D721Med (cell line): ENCODE measurements at places on chromosomes 6 and 20.

DNA sequence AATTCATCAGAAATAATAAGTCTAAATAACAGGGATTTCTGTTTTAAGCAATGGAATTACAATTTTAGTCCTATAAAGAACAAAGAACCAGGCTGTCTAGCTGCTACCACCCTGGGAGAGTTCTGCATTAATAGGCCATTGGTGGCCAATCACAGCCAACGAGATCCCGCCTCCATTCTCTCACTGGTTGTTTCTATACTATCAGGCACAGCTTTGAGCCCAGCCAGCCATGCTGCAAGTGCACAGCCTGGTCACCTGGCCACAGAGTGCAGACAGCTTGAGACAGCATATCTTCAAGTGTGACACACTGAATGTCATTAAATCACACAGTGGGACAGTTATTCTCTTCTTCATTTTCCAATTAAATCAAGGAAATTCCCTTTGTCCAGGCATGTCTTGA lies 16.1 kb upstream of the RAB22A start:
- DNase-seq, result no peak

DNA sequence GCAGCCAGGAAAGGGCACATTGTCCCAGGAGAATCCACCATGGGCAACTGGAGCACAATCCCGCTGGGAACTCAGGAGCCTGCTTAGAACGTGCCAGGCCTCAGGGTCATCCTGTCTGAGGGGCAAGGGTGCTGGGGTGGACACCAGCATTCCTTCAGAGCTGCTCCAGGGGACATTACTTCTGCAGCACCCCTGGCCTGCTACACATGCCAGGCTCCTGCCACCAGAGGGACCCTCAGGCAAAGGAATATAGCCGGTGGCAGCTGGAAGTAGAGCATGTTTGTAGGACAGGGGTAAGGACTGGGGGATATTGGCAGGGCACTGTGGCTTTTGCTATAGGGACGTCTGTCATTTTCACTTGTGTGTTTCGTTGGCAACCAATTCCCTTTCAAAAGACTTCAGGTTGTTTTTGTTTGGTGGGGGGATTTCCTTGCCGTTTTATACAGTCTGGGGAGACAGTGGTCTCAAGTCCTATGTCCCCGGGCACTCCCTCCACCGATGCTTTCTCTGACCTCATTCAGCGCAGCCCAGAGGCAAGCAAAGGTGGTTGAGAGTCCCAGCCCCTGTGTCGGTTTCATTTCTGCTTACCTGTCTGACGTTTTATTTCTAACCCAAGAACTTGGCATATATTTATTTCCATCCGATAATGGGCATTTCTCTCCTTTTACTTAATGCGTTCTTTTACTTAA lies 130.8 kb downstream of the JPH2 start:
- no peak for DNase-seq

- DNase-seq, result no peak
Measured at GRCh38 chr6:142786476-142786875, 158.5 kb downstream of the HIVEP2 start.

GRCh38 chr20:22630701-22631100 lies 46.3 kb upstream of the FOXA2 start:
- no peak for DNase-seq

DNA sequence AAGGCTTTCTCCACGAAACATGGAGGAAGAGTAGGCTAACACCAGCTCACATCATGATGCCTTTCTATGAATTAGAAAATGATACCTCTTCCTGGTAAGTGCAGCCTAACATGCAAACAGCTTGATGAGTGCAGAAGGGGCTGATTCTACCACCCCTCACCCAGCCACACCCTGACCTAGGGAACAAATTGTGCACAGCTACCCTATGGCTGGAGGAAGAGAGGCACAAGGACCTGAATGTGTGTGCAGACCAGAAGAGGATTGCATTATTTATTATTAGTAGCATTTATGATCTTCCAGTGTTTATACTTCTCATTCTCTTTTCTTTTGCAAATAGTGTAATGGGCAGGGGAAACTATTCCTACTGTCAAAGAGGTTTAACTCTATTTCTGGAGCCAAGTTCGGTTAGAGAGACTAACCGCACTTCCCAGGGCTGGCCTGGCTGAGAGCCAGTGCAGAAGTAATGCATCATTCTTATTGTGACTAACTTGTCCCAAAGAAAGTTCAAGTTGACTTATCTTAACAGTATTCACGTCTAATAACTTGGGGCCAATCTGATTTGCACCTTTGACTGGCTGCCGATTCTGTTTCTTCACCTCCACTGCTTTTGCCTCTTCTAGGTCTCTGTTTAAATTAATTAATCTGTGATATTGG lies 237.5 kb downstream of the CD83 start:
- no peak for DNase-seq

GRCh38 chr6:149922642-149923326 lies at the start of gene RAET1G:
RAET1G (minus strand) TSS chr6:149923121; CDS start chr6:149923010, 111 bp downstream.
- peak; percentile 65 for DNase-seq

DNA sequence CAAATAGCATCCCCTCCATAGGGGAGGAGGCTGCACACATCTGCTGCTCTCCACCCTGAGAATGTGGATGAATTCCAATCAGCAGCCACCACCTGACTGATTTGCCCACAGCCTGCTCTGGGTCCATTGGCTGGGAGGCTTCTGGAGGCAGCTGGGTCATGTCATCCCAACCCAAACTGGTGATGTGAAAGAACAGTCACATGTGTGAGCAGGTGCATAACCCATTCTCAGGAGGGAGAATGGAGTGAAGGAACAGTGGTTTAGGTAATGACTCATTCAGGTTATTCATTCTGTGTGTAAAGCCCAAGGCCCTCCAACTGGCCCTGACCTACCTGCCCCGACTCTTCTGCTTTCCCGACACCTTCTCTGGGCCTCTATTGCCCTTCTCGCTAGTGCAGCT lies 90.9 kb upstream of the GCM1 start:
- DNase-seq, result no peak

DNA sequence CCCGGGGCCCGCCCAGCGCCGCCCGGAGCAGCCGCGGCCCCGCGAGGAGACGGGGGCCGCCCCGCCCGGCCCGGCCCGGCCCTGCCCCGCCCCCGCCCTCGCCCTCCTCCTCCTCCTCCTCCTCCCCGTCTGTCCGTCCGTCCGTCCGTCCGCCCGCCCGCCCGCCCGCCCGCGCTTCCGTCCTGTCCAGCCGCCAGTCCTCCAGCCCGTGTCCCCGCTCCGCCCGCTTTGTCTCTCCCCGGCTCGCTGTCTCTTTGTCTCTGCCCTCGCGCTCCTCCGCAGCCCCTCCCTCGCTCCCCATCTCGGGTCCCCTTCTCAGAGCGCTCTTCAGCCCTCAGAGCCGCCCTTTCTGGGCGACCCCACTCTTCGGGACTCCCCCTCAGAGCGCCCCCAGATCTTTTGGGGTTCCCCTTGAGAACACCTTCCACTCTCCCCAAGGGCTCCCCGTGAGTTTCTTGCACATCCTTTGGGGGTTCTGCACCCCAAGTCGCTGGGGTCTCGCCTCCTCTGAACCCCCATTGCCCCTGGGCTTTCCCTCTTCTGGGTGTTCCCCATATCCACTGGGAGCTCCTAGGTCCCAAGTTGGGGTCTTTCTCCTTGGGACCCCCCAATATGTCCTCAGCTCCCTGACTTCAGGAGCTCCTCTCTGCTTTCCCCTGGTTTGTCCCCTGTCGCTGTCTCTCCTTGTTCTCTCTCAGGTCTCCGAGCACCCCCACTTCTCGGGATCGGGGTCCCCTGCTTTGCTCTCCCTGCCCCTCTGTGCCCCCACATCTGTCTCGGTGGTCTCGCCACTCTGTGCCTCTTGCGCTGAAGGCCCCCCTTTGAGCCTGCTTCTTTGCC lies 79.5 kb upstream of the MYL9 start:
- DNase-seq, result no peak

GRCh38 chr6:68738039-68738438 lies 103.0 kb downstream of the ADGRB3 start:
- DNase-seq, result no peak

DNA sequence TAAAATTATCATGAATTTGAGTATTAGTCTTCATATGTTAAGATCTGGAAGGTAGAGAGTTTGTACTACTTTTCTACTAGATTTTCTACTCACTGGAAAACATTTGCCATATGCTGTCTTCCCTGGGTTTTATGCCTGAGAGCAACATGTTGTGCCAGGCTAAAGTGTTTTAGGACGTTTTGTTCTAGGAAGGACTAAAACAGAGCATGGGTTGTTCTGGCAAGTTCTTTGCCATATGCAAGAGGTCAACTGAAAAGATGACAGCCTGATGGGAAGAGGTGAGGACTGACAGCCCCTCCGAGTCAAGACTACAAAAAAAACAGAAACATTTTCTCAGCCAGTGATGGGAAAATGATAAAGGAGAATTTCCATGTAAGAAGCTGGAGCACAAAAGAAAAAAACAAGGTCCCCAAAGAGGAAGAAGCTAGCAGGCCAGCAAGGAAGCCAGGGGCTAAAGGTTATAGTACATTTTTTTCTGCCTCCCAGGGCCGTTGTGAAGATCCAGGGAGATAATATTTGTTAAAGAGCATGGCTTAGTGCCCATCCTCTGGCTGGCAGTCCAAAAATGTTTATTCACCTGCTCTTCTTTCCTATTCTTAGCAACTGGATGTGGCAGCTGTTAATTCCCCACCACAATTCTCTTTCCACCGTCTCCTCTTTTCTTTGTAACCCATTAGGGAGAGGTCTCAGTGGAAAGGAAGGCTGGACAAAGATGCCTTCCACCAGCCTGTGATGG lies 7.8 kb downstream of the SCGN start:
- no peak for DNase-seq

DNA sequence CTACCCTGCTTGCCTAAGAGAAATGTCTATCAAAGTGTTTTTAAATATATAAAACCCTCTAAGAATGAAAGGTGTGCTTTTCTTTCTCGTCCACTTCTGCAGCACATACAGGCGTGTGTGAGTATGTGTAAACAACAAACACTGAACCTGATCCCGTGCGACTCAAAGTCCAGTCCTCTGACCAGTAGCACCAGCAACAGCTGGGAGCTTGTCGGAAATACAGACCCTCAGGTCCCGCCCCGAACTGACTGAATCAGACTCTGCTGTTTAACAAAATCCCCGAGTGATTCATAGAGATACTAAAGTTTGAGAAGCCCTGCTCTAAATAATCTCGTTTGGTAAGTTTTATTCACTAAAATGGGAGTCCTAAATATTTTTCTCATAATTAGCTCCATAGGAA lies 208.0 kb upstream of the KCNQ5 start:
- no peak for DNase-seq

DNA sequence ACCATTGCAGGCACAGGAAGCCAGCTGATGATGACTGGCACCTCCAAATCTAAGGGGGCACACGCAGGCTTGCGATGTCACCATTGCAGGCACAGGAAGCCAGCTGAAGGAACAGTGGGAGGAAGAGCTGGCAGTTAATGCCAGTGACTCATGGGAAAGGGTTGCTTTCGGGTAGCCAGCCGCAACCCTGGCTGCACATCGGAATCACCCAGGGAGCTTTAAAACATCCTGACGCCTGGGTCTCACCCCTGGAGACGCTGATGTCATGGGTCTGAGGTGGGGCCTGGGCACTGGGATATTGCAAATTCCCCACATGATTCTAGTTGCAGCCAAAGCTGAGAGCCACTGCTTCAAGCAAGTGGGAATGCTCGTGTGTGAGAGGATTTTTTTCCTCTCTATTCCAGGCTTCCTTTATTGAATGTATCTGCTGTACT lies 16.1 kb upstream of the CCN6 start:
- no peak for DNase-seq

DNA sequence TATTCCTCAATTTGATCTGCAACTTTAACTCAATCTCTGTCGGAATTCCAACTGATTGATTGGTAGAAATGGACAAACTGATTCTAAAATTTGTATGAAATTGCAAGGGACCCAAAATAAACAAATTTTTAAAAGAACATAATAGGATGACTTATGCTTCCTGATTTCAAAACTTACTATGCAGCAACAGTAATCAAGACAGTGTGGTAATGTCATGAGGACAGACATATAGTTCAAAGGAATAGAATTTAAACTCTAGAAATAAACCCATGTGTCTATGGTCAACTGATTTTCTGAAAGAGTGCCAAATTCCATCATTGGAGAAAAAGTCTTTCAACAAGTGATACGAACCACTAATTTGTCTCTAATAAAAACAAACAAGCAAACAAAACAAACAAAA lies 1320.1 kb upstream of the GJE1 start:
- DNase-seq, result no peak

GRCh38 chr6:62716719-62717118 lies 430.7 kb upstream of the KHDRBS2 start:
- DNase-seq, result no peak

DNA sequence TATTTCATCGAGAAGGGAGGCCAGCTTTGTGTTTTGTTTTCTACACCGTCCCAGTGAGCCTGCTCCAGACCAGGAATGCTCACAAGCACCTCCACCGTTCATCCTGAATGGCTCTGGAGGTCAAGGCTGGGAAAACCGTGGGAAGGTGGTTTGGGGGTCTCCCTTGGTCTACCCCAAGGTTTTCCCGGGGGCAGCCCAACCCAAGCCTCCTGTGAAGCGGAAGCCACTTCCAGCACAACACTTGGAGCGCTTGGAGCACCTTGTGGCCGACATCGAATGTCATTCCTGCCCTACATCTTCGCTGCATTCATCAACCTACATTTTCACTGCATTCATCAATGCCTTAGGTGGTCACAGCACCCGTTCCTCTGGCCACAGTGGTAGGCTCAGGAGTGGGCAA lies 255.6 kb upstream of the PMEPA1 start:
- DNase-seq, result no peak

DNA sequence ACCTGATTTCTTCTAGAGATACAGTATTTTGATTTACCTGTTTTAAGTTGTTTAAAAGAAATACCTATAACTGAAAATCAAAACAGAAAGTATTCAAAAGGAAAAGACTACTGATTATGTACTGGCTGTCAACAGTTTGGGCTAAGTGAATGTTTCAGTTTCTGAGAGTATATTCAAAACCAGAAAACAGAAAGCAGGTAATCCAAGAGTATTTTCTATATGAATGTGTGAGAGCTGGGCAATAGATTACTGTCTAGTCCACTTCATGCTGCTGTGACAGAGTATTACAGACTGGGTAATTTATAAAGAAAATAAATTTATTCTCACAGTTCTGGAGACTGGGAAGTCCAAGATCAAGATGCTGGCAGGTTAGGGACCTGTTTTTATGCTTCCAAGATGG lies 261.0 kb downstream of the ARHGAP18 start:
- no peak for DNase-seq
